ENCODE measurements at places on chromosomes 2 and 18.

GRCh38 chr2:239285932-239286230 is 114.9 kb downstream of the HDAC4 start:
- no peak for DNase-seq

- no peak for DNase-seq
Measured at GRCh38 chr2:4962419-4962818, 729.8 kb upstream of the SOX11 start.

DNA sequence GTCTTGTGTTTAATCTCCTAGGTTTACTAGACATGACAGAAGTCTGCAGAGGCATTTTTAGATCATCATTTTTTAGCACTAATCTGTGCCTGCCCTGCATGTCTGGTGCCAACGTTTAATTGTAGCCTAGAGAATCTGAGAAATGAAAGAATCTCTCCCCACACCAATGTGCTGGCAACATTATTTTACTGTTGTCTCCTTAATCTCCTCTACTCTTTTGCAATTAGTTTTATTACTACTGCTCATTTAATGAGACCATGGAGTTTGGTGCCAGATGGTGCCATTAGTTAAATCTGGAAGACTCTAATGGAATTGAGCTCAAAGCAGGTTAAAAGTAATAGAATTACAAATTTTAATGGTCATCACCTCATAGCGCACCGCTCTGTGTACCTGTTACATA is 4.0 kb upstream of the SPP2 start:
- no peak for DNase-seq

GRCh38 chr2:108534584-108535356 is 500 bp downstream of the LIMS1 start:
- peak; percentile 11 for DNase-seq
